Activated CD8-positive, alpha-beta memory T cell treated with anti-CD3 and anti-CD28 coated beads for 4 hours (primary cell): ENCODE measurements at places on chromosomes 1 and 21.

- no peak for DNase-seq
Observed at GRCh38 chr1:182598296-182598695, 5.9 kb downstream of the RGS16 start.

DNA sequence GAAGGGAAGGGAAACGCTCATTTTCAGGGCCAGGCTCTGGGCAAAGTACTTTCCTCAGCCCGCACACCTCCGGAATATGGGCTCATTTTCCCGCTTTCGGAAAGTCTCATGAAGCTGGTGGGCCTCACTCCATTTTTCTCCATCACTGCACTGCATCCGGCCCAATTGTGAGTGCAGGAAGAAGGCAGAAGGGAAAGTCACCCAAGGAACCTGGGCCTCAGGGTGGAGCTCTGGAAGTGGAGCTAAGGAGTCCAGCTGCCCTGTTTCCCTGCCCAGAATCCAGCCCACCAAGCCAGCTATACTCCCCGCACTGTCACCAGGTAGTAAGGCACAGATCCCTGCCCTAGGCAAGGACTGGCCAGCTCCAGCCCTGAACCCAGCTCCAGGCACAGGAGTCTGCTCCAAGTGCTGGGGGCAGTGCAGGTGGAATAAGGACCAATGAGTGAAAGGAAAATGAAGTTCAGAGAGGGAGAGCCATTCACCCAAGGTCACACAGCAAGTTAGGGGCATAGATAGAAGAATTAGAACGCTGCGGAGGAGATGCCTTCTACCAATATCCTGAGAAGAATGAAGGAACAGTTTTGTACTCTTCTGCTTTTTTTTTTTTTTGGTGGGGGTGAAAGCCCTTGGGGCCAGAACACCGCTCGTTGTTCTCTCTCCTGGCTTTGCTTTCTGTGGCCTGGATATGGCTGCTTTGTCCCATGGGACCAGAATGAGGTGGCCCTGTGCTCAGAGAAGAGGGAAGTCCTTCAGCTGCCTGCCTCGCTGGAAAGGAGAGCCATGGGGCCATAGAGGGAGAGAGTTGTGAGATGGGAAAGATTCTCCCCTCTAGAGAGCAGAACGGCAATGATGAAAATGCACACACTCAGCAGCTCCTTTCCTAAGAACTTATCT is 10.0 kb downstream of the LRP8 start:
- DNase-seq, result no peak

DNA sequence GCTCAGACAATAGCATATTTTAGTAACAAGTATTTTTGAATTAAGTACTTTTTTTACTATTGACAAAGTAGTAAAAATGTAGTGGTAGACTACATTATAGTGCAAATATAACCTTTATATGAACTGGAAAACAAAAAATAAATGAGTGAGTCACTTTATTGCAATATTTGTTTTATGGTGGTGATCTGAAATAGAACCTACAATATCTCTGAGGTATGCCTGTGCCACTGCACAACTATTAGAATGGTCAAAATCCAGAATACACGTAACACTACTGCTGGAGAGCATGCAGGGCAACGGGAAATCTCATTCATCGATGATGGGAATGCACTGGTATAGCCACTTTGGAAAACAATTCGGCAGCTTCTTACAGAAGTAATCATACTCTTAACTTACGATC is 349.0 kb upstream of the NCAM2 start:
- DNase-seq, result no peak

DNA sequence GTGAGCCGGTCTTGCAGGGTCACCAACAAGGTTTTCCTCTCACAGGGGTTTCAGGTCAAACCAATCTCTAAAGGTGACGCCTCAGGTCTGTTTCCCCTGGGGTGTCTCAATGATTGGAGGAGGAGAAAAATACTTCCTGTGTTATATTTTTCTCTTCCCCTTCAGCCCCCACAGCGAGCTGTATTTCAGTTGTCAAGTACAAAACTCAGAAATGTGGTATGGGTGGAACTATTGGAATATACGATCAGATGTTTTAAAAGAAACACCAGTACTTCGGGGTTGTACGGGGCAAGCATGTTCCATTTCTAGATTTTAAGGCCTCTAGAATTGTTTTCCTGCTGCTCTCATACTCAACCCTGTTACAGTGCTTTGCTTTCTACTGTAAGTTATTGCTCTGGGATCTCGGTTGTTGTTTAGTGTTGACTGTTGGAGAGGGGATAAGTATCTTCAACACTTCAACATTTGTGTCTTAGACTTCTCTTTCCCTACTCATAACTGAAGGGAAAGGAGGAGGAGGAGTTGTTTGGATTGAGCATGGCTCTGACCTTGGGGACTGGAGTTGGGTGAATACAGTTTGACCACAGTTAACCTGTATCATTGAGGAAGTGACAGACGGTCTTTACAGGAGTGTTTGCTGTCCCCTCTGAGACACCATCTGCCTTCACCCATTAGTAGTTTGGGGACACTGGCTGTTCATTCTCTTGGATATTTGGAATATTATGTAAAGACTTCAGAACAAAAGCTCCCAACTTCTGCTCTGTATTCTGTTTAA is 2.0 kb downstream of the MAPKAPK2 start:
- no peak for DNase-seq

- DNase-seq, result no peak
Observed at GRCh38 chr1:15988856-15989736, 13.2 kb upstream of the ZBTB17 start.

GRCh38 chr1:218081358-218081757 is 203.7 kb upstream of the RRP15 start:
- no peak for DNase-seq

DNA sequence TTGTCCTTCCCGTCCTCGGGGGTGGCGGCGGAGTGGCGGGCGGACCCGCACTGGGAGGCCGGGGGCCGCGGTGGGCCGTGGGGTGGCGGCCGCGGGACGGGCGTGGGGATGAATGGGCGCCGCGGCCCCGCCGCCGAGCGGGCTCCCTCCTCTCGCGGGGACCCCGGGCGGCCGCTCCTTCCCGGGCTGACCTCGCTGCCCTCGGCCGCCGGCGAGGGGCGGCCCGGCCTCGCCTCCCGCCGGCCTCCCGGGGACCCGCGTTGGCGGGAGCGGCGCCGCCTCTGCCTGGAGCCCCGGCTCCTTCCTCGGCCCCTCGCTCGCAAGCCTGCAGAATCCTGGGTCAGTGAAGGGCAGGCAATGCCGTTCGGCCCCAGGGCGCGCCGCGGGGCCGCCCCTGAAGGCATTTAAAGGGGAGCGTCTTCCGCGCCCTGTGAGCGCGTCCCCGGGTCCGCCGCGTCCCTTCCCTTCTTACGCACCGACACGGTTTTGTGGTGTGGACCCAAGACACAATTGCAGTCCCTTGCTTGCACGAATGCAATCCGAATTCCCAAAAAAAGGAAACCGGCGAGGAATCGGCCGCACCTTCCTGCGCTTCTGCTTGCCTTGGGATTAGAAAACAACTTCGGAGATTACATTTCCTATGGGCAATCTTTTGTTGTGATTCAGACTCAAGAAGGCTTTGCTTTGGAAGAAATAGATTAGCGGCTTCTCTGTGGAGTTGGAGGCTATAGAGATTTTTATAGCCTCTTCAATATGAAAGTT is 776 bp downstream of the ITSN1 start:
- DNase-seq, result no peak

DNA sequence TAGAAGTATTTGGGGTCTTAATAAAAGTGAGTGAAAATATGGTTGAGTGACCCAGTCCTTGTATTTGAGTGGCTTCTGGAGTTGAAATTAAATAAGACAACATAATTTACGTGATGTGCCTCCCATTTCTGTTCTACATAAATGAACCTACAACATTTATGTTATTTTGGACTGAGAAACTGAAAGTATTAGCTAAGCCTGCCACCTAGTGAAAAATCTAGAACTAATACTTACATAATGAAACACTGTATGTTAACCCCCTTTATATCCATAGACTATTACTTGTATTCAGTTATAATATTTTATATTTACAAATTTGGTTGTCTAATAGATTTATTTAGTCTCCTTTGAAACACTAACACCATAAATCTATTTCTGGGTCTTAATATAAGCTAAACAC is 298.9 kb downstream of the KCNT2 start:
- DNase-seq, result no peak

DNA sequence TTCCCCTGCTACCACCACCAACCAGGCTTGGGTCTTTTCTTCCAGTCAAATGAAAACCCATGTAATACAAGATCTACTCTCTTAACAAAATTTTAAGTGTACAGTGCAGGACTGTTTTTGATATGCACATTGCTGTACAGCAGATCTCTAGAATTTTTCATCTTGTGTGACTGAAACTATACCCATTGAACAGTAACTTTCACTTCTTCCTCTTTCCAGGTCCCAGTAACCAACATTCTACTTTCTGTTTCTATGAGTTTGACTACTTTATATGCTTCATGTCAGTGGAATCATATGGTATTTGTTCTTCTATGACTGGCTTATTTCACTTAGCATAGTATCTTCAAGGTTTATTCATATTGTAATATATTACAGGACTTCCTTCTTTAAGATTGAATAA is 45.3 kb upstream of the PLPPR4 start:
- DNase-seq, result no peak

DNA sequence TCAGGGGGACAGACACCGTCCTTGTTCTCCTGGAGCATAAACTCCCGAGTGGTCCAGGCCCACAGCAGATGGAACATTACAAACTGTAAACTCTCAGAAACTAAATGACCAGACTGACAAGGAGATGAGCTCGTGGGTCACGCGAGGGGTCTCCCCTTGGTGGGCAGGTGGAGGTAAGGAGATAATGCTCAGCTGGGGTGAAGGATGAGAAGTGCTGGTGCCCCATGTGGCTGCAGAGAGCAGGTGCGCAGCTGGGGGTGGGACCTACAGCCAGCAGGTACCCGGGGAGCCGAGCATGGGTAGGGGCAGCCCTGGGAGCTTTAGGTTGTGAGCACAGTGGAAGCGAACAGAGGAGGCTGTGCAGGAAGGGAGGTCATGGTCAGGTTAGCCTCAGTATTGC is 40.1 kb downstream of the AJAP1 start:
- no peak for DNase-seq

DNA sequence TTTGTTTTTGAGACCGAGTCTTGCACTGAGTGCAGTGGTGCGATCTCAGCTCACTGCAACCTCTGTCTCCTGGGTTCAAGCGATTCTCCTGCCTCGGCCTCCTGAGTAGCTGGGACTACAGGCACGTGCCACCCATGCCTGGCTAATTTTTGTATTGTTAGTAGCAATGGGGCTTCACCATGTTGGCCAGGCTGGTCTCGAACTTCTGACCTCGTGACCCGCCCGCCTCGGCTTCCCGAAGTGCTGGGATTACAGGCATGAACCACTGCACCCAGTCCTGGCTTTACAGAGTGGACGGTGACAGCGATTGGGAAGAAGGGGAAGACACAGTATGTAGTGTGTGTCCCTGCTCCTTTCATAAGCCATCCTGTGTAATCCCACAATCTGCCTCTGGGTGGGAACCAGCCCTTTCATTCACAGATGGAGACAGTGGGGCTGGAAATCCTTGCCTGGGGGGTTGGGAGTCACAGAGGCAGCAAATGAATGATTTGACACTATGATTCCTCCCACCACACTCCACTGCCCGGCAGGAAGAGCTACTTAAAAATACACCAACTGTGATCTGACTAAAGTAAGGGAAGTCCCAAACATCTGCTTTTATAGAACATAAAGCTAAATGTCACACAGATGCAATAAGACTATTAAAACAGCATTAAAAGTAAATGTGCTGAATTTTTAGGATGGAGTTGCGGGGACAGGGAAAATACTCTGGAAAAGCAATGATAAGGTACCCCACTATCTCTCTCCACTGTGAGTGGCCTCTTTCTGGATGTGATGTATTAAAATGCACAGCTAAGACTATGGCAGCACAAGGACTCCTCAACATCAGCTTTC is 4.5 kb downstream of the PARP1 start:
- no peak for DNase-seq

DNA sequence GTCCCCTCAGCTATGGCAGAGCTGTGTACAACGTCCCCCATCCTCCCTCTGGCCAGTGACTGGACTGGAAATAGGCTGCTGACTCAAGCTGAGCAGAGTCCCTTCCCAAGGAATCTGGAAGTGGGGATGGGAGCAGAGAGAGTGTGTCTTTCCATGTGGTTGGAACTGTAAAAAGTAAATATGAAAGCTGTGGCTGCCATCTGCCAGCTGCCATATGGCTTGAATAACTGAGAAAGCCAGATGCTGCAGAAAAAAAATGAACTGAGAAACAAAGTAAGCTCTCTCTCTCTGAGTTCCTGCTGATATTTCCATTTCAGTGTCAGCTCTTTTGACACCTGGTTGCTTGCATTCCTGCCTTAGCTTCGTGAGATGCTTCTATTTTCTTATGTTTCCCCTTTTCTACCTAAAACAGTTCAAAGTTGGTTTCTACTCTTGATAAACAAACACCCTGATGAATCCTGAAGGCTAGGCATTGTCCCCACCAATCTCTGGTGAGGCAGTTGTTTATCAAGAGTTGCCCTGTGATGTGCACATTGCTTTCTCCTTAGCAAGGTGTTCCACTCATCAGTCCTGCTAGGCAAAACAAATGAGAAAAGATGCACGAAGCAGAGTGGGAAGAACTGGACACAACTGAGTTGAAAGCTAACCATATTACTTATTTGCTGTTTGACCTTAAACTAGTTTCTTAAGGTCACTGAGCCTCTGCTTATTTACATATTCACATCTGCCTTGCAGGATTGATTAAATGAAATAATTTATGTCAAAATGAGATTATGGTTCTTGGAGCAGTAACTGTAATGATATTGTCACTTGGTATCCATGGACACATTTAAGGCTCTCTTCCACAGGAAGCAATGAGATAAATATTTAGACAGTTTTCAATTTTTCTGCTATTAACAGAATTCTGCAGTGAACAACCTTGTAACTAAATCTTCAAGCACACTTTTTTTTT is 16.6 kb upstream of the DR1 start:
- no peak for DNase-seq

DNA sequence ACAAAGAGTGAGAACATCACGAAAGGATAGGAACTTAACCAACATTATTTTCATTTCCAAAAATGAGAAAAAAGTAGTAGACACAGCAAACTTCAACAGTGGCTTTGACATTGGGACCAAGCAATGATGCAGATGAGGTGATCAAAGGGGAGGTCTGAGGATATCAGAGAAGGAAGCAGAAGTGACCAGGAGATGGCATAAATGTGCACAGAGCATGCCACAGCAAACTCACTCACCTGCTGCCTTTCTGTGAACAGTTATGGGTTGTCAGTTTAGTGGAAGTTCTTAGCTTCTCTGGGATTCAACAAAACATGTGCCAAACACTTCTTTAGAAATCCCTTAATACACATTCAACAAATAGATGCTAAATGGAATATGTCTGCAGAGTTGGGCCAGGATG is 290.1 kb downstream of the PLPP3 start:
- no peak for DNase-seq

- DNase-seq, result no peak
Observed at GRCh38 chr1:24905979-24906720, 23.9 kb downstream of the RUNX3 start.

GRCh38 chr1:227900571-227901051 is 47.1 kb downstream of the WNT9A start:
- DNase-seq, result no peak

DNA sequence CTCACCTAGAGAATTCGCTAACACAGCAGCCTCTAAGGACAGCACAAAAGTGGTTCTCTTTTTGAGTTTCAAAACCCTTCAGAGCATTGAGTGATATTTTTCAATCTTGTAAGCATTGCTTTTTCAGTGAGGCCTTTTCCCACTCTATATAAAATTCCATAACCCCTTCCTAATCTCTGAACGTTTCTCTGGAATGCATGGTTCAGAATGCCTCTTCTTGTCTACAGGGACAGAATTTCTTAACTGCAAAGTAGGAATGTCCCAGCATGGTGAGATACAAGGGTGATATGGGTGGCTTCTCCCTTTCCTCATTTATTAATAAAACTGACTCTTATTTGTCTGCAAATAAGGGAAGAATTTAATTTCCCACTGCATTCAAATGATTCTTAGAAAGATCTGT is 377.9 kb downstream of the LTN1 start:
- DNase-seq, result no peak
